Activated CD4-positive, alpha-beta T cell treated with anti-CD3 and anti-CD28 coated beads, Interleukin-2, amount 10 ng/mL, durations not matched to agents 24 days and 14 days (primary cell): ENCODE measurements at places on chromosomes 3 and 15.

- peak; percentile 52 for DNase-seq
These were observed 8.3 kb upstream of the TASOR start for GRCh38 chr3:56691165-56692000.

DNA sequence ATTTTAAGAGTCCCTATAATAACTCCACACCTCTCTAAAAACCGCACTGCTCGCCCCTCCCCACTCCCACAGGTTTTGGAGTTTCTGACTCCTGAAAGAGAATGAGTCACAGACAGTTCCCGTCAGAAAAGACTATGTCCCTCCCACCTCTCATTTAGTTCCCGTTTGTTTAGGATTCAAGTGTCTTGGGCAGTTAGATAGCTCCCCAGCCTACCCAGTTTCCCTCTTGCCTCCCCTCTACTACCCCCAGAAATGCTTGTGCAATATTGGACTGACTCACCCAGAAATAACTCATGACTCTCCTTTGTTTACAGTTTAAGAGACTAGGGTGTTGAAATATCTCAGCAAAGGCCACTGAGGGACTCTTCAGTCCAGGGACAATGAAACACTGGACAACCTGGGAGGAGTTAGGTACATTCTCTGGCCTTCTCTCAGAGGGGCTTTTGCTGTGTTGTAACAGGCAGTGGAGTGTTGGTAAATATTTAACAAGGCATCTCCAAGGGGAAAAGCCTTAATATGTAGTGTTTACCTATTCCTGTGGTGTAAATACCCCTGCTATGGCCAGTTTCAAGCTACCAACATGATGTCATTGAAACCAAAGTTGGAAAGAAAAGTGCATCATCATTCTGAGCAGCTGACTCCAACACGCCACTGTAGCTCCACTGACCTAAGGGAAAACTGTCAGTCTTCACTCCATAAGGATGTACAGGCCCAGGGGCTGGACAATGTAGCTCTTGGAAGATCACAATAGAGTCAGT is 96.1 kb upstream of the CHD2 start:
- peak; percentile 88 for DNase-seq

GRCh38 chr3:196263819-196264218 is 23.7 kb downstream of the PCYT1A start:
- no peak for DNase-seq

GRCh38 chr3:48555231-48555948 is 1.2 kb downstream of the PFKFB4 start:
- no peak for DNase-seq

GRCh38 chr3:51971350-51971749 is 2.5 kb downstream of the ABHD14B start:
- DNase-seq, result no peak

GRCh38 chr15:24955531-24955921 is 739 bp downstream of the SNRPN start:
- DNase-seq, result peak; percentile 65

GRCh38 chr15:47493357-47494247 is 223.7 kb upstream of the SEMA6D start:
- DNase-seq, result no peak

DNA sequence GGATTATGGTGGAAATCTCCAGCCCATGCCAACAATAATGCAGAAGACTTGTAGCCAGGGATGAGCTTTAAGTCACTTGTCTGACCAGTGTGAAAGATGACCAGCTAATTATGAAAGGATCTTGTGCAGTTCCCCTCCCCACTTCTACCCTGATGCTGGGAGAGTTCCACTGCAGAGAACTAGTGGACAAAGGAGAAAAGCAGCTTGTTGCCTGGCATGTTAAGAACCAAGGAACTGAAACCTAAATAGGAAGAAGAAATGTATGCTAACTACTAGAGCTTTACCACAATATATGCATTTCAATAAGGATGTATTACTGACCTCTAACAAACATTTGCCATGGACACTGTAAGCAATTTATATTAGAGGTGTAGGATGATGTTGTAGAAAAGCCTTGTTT is 52.2 kb upstream of the CSTA start:
- DNase-seq, result no peak

DNA sequence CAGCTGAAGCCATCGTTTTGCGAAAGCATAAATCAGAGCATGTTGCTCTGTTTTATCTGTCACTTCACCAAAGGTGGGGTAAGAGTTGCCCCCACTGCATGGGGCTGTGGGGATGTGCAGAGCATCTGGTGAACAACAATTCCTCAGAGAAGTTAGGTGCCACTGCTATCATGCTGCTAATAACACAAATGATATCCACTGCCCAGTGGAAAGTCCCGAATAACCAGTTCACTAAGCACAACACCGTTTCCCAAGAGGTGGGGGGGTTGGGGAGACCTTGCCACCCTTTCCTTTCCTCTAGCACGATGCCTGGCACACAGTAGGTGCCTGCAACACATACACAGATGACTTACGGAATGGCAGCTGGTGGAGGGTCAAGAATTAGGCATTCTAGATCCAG is 38.6 kb downstream of the FAM3D start:
- DNase-seq, result no peak

GRCh38 chr3:141511361-141511760 is 24.5 kb downstream of the RASA2 start:
- peak; percentile 26 for DNase-seq
